NCI-H1436 (cell line): ENCODE measurements at places on chromosomes 11 and 22.

DNA sequence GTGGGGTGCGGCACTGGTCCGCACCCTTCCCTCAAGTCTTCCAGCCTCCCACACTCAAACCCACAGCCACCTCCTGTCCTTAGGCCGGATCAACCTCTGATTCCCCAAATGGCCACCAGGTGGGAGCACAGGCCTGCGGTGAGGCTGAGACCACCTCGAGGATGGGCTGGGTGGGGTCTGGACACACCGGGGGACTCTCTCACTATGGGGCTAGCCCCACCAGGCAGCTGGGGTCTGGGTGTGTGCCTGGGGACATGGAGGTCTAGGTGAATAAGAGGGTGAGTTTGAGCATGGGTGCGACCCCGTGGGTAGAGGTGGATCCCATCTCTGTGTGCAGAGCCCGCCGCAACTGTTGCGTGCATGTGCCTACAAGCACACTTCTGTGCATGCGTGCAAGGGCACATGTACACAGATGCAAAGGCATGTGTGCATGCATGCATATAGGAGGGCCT lies 32.6 kb downstream of the MYO18B start:
- peak; percentile 7 for DNase-seq

DNA sequence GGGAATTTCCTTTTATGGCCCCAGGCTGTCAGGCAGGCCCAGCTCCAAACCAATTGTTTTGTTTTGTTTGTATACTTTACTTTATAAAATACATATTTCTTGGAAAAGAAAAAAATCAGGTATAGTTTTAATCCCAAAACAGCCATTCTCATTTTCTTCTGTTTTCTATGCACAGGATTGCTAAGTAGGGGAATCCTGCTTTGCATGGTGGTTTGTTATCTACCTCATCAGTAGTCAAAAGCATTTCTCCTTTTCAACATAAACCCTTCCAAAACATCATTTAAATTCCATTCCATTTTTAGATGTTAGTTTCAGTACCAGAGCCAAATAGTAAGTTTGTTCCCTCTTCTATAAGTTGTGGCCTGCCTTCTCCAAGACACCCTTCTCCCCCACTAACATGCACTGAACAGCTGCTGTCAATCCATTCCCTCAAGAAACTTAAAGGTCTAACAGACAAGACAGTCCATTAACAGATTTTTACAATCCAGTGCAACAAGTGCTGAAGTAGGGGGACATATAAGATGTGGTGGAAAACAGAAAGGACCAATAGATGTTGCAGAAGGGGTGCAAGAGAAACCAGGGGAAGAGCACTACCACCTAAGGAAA lies 3.7 kb downstream of the ILK start:
- no peak for DNase-seq

DNA sequence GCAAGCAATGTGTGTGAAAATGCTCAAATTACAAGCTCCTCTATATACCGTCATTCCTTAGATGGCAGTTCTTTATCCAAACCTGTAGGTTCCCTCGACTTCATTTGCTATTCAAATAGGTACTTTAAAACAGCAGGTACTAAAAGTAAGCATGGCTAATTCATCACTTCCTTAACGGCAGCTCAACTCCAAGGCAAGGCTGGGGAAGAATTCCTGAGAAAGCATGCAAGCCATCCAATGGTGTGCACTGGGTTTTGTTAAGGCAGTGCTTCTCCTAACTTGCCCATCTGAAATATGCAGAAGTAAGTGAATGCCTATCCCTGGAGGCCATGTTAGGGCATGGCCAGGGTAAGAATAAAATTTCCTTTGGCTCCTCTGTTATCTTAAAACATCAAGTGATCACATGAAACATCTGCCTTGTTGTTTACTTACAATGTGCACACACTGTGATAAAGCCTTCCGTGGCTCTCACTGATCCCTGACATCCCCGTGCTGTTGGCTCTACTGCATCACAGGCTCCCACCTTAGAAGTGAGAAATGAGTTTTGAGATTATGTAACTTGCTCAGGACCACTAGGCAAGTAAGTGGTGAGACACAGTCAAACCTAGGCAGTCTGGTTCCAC lies 52.1 kb downstream of the SMCO4 start:
- DNase-seq: no peak

DNA sequence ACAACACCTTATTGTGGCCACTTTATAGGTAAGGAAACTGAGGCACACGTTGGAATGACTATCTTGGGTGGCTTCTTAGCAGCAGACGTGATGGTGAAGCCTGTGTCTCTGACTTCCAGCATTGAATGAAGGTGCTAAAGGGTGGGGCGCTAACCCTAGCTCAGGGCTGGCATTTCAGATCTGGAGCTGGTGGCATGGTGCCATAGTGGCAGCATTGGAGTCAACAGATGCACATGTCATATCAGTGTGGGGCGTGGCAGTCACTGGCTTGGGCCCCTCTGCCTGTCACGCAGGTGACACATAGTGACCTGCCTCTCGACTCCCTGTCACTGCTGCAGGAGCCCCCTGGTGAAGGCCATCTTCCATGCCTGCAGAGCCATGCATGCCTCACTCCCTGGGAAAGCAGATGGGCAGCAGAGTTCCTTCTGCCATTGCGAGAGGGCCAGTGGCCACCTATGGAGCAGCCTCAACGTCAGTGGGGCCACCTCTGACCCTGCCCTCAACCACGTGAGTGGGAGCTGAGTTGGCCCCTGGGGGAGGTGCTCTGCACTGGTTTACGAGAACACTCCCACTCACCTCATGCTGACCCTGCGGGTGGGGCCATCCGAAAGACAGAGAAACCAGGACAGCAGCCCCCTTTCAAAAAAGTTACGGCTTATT lies 14.8 kb downstream of the SHISA8 start:
- DNase-seq: no peak

- no peak for DNase-seq
These were observed 53.3 kb upstream of the PTPN5 start for GRCh38 chr11:18844753-18845367.

GRCh38 chr11:10646681-10647355 lies 46.7 kb downstream of the IRAG1 start:
- DNase-seq: no peak

DNA sequence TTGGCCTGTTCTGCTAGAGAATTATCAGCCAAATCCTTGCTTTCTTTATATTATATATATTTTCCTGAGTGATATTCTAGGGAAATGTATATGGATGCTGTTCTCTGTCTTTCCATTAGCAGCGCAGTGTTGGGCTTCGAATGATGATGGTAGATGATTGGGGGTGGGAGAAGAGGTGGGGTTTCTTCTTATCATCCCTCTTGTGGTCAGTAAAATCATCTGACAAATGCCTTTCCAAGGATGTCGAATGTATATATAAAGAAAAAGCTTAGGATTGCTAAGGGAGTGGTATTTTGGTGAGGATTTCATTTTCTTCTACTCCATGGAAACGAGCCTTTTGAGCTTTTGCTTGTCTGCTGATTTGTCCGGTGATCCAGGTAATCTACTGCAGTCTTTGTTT lies 48.9 kb downstream of the ARHGEF12 start:
- no peak for DNase-seq

DNA sequence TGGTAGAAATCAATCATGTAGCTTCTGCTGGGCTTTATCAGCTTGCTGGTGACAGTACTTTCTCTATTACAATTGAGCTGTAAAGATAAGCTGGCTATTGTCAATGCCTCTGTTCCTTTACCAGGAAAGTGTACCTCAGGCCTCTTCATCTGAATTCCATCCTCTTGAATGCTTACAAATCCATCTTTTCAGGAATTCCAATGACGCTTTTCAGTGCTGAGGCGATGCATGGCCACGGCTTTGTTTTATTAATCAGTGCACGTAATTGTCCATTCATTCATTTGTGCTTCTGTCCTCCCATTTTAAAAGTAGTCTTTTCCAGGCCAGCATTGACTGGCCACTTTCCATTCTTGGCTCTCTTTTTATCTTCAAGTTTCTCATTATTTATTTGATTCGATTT lies 202.0 kb downstream of the PGR start:
- DNase-seq: no peak

- no peak for DNase-seq
These were observed 15.0 kb downstream of the NEAT1 start for GRCh38 chr11:65437436-65438227.

DNA sequence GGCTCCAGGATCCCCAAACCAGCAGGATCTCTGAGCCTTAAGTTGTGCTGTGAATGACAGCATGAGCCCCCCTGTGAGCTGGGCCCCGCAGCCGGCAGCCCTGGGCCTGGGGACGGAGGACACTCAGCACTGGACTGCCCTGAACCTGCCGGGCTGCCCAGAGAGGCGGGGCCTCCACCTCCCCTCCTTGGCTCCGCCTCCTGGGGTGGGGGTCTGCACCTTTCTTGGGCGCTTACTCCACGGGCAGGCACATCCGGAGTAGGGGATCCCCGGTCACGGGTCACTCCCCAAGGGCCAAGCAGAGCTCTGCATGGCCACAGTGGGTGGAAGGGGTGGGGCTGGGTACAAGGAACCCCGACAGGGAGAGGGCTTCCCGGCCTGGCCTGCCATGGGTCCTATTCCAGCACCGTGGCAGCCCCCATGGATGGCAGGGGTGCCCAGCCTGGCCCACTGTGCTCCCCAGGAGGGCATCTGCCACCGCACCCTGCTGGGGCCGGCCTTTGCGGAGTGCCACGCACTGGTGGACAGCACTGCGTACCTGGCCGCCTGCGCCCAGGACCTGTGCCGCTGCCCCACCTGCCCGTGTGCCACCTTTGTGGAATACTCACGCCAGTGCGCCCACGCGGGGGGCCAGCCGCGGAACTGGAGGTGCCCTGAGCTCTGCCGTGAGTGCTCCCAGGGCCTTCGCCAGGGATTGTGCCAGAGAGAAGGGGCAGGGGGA lies 5.4 kb downstream of the MUC5B start:
- no peak for DNase-seq

GRCh38 chr11:126791991-126792390 lies 208.6 kb downstream of the KIRREL3 start:
- no peak for DNase-seq

DNA sequence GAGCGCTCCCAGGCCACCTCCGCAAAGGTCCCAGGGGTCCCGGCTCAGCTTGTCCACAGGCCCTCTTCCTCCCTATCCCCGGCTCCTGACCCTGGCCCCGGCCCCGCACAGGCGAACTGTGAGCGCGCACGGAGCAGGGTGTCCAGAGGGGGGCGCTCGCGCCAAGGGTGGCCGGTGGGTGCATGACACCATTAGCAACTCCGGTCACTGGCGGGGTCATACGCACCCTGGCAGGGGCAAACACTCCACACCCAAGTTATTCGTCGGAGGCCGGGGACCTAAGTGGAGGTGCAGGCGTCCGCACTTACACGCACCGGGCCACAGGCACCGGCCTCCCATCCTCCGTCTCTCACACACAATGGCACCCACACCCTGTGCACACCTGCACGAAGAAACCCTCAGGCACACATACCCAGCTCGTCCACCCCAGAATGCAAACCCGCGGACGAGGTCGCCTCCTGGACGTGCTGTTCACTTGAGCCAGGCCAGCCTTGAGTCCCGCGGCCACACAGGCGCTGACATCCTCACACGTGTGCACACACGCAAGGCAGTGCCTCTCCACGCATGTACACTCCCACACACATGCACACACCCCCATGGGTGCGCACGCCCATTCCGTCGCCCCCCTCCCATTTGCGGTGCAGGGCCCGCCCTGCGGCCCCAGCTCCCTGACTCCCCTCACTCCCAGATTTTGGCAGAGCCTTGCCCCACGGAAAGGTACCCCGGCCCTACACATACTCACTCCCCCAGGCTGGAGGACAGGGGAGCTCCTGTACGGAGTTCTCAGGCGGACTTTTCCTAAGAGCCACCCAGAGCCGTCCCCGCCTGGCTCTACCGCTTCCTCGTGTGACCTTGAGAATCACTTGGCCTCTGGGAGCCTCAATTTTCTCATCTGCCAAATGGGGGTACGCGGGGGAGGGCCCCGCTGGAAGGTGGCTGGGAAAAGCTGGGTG lies at the start of gene RASGRP2:
Gene RASGRP2, minus strand, starts transcription at position 552 of the 953 bp plus-strand sequence. CDS start 1,276 bp downstream, outside the sequence.
- no peak for DNase-seq

DNA sequence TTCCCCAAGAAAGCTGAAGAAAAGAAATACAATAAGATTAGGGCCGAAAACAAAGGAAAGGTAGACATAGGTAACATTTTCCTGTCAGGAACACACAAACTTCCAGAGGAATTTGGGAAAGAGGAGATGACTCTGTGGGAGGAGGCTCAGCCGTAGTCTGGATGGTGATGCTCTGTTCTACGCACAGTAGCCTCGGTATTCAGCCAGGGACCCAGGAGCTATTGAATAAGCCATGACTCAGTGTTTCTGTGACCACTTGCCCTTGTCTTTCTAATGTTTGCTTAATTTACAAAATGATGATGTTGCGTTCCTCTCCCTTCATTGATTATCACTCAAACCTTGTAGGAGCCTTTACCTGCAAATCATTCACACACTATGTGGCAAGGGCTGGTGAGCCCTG lies 745.0 kb downstream of the NTM start:
- DNase-seq: no peak

DNA sequence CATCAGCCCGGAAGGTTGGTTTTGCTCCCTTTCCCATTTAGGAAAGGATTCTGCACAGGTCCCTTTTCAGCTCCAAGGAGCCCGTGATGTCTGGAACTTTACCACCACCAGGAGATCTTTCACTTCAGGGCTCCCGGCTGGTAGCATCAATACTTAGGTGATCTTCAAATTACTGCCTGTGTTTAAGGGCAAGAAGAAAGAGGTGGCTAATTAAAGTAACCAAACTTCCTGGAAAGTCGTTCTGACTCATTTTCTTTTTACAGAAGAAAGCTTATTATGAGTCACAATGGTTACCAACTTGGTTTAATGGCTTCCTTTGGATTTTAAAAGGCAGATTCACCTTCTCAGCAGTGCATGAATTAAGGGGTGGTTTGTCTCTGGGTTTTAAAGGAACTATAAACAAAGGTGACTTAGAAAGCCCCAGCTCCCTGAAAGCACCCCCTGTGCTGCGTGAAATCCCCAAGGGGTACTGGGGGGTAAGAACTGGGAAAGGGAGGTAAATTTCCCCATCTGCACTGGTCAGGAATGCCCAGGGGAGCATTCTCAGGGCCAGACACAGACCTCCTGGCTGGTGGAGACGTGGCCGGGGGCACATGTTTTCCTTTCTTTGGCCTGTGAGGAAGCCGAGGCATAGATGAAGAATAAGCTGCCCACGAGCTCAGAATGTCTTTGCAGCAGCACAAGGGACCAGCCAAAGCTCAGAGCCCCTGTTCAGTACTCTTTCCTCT lies 8.8 kb downstream of the POU2F3 start:
- DNase-seq: no peak

- DNase-seq: no peak
These were observed 6.0 kb downstream of the ESS2 start for GRCh38 chr22:19138217-19139000.

DNA sequence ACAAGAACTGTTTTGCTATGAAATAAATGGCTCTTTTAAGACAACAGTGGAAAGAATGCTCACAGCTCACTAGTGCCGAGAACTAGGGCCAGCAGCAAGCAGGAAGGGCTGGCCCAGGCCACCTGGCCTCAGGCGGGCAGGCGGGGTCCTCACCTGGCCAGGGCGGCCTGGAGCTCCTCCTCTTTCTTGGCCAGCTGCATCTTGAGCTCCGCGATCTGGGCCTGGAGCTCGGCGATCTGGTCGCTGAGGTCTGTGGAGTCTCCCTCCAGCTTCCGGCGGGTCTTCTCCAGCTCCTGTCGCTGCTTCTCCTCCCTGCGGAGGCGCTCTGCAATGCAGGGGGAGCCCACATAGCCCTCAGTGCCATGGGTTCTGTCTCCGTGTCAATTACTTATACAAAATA lies 43.8 kb downstream of the APOL1 start:
- no peak for DNase-seq
